ENCODE measurements at places on chromosomes 3 and 15.

- no peak for DNase-seq
These were observed 33.7 kb downstream of the ANXA2 start for GRCh38 chr15:60363903-60364611.

DNA sequence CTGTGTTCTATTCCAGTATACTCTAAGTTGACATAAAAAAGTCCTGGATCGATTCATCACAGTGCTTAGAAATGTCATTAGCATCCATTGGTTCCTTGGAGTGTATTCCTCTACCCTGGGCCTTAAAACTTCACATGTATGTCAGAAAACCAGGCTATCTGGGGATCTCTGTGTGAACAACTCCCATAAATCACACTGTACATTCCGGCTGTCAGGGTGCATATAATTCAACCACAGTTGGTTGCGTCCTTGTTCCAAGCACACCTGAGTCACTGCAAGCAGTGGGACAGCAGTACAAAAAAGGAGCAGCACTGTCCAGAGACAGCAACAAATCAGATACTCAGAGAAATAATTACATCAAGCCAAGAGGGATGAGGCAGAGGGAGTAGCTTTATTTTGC is 52.4 kb downstream of the PDZRN3 start:
- DNase-seq = no peak

DNA sequence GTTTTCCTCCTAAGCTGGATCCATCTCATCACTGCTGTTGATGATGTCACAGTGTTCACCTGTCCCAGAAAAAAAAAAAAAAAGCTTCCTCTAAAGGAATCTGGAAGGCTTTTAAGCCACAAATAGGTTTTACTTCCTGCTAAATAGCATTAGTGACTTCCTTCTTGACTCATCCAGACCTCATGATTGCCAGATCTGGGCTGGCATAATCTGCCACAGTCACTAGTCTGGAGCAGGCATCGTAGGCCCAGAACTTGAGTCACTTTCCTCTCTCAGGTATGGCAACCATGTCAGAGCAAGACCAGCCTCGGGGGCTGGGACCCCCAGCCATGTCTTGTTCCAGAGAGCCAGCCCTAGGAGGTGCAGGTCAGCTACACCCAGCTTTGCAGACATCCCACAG is 266.5 kb upstream of the CADM2 start:
- DNase-seq = no peak

- DNase-seq = no peak
These were observed 613.6 kb upstream of the CBLB start for GRCh38 chr3:106482451-106482850.

- DNase-seq = no peak
These were observed 4.8 kb downstream of the PAQR5 start for GRCh38 chr15:69303337-69304181.

- DNase-seq = no peak
These were observed 307.3 kb upstream of the PLSCR5 start for GRCh38 chr3:146912241-146913015.

DNA sequence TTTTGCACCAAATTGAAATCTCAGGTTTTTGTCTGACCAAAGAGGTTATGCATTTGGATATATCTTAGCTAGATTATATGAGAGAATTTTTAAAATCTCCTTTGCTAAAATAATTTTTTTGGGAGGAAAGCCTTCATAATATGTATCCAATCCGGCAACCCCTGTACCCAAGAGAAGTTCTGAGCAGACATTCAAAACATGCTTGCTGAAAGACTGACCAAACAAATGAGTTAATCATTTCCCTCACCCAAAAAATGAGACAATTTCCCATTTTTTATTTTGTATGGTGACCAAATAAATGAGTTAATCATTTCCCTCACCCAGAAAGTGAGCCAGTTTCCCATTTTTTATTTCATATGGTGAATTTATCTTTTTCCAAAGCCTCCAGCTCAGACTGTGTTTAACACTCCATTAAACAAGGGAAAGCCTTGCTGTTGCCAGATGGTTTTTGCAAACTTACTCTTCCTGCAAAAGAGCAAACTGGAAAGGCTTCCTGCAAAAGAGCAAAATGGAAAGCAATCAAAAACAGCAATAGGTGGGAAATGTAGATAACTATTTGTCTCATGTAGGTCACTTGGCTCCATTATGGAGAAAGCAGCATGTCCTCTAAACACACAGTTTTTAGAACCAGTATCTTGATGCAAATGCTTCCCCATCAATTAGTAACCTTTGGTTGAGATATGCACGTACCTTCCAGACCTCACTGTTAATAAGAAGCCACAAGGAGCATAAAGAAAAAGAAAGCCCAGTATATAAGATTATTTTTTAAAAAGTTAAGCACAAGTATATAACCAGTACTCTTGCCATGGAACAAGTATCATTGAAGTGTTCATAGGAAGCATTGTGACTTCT is 78.4 kb upstream of the OSTN start:
- no peak for DNase-seq

GRCh38 chr3:155325263-155325835 is 31.9 kb upstream of the STRIT1 start:
- no peak for DNase-seq

DNA sequence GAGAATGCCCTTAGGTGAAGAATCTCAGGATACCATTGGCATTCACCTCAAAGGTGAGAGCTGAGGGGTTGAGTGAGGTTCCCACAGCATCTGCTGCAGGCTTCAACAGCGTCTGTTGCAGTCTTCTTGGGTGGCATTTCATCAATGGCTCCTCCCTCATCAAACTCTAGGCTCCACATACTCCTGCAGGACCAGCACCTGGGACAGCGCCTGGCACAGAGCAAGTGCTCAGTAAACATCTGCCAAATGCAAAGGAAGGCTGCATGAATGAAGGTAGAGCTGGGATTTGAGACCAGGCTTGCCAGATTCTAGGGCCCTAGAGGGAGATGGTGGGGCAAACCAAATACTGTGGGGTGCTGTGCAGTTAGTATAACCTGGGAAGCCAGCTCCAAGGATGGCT is 9.6 kb downstream of the TRH start:
- DNase-seq = no peak

GRCh38 chr3:194162070-194162678 is 26.2 kb downstream of the HES1 start:
- no peak for DNase-seq

GRCh38 chr3:63613561-63613960 is 38.9 kb upstream of the SNTN start:
- DNase-seq = no peak

- DNase-seq = no peak
These were observed 981.2 kb upstream of the CFAP20DC start for GRCh38 chr3:60030982-60031381.

DNA sequence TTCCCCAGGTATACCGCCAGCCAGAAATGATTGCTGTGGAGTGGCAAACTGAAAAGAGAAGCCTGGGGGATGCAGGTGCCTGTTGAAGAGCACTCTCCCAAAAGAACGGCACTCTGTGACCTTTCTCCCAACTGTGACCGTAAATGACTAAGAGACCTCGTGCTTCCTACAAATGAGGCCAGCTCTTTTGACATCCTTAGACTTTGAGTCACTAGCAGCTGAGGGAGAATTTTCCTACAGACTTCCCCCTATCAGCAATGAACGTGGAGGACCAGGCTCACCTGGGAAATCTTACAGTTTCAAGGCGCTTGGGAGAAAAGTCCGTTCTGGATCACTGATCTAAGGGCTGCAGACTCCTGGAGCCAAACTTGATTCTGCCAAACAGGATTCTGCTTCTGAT is 8.6 kb downstream of the AQP9 start:
- DNase-seq = no peak

Measured in activated CD4-positive, alpha-beta T cell treated with anti-CD3 and anti-CD28 coated beads for 24 hours (primary cell).